Activated CD8-positive, alpha-beta memory T cell treated with anti-CD3 and anti-CD28 coated beads, Interleukin-2, amount 10 ng/mL, durations not matched to agents 7 days and 5 days (primary cell): ENCODE measurements at places on chromosomes 6 and 20. TPM values are rescaled to one million over a fixed set of nuclear protein-coding genes. Genes with fewer than 3 reads are reported as not detected.
A peak's percentile ranks its signal among the peaks of the same experiment; 100 is the strongest.

DNA sequence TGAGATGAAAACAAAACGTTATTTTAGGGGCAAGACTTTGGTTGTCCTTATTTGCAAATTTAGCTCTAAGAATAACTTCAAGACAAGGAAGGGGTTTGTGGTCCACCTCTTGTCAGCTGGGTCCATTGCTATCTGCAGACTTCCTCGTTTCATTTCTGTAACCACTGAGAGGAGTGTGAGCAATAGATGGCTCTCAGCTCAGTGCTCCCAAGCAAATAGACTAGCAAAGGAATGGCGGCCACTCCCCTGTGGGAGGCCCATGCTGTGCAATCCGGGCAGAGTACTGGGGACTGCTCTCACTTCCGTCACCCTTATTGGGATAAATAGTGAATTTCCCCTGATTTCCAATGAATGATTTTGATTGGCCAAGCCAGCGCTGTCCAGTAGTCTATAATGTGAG lies 176.6 kb downstream of the ZDHHC14 start:
- H3K4me3 ChIP-seq: no peak overlapping the region
- peak overlapping the region; percentile 17 for H3K27ac ChIP-seq
- peaks cover 9% of the 10 kb centered on the region for H3K36me3 ChIP-seq
- peaks cover 27% of the 10 kb centered on the region for H3K27me3 ChIP-seq
- DNase-seq: peak; percentile 70

Gene ZBTB9
- 9.0 TPM for total RNA-seq

GRCh38 chr6:51678905-51679620 lies 408.4 kb downstream of the PKHD1 start:
- H3K27ac ChIP-seq: no peak overlapping the region
- no peaks in the 10 kb centered on the region for H3K36me3 ChIP-seq
- no peak overlapping the region for H3K4me3 ChIP-seq

- H3K4me3 ChIP-seq: no peak overlapping the region
- H3K27me3 ChIP-seq: no peaks in the 10 kb centered on the region
- no peaks in the 10 kb centered on the region for H3K36me3 ChIP-seq
- H3K4me1 ChIP-seq: no peaks in the 10 kb centered on the region
Measured at GRCh38 chr6:14918200-14918907, 327.5 kb upstream of the JARID2 start.

- no peaks in the 10 kb centered on the region for H3K4me1 ChIP-seq
- H3K27ac ChIP-seq: no peak overlapping the region
- no peak overlapping the region for H3K4me3 ChIP-seq
- H3K36me3 ChIP-seq: no peaks in the 10 kb centered on the region
- peaks cover 14% of the 10 kb centered on the region for H3K27me3 ChIP-seq
Measured at GRCh38 chr20:19847383-19847782, 89.3 kb downstream of the RIN2 start.

- no peak for DNase-seq
- H3K36me3 ChIP-seq: no peaks in the 10 kb centered on the region
- H3K27ac ChIP-seq: no peak overlapping the region
Measured at GRCh38 chr6:163603395-163603794, 188.9 kb downstream of the QKI start.

GRCh38 chr6:130240232-130240631 lies 17.5 kb upstream of the SAMD3 start:
- DNase-seq: no peak
- H3K27ac ChIP-seq: no peak overlapping the region
- no peak overlapping the region for H3K4me3 ChIP-seq
- no peaks in the 10 kb centered on the region for H3K36me3 ChIP-seq

Gene ANGPT4
- not detected for total RNA-seq

DNA sequence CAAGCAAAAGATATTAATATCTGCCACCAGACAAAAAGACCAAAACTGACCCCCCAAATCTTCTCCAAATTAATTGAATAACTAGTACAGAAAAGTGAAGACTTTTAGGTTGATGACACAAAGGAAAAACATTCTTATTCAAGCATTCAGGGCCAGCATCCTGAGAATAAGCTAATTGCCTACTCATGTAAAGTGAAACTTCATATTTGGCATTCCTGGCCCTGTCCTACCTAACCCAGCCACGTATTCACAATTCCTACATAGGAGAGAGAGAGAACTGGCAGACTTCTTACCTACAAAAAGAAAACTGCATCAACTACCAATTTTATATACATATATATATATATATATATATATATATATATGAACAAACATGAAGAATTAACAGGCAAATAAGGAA lies 4.9 kb upstream of the ASCC3 start:
- DNase-seq: no peak
- H3K36me3 ChIP-seq: peaks cover 3% of the 10 kb centered on the region
- no peaks in the 10 kb centered on the region for H3K27me3 ChIP-seq

GRCh38 chr6:139250296-139251044 lies 41.3 kb downstream of the TXLNB start:
- H3K4me1 ChIP-seq: peaks cover 40% of the 10 kb centered on the region
- H3K27me3 ChIP-seq: no peaks in the 10 kb centered on the region
- peaks cover 2% of the 10 kb centered on the region for H3K36me3 ChIP-seq
- peak overlapping the region; percentile 44 for H3K4me3 ChIP-seq
- peak; percentile 84 for DNase-seq
